ENCODE measurements at places on chromosomes 3 and 15.

- DNase-seq = no peak
These were observed 88.8 kb downstream of the IGSF11 start for GRCh38 chr3:118945834-118946233.

GRCh38 chr3:52245322-52246263 is at the start of gene PPM1M:
PPM1M (plus strand) TSS chr3:52245759; CDS start chr3:52245825, 66 bp downstream.
- DNase-seq = no peak

GRCh38 chr3:184549796-184550577 is 11.6 kb upstream of the EPHB3 start:
- DNase-seq = no peak

- no peak for DNase-seq
These were observed 51.3 kb downstream of the TPRG1 start for GRCh38 chr3:189222927-189223636.

DNA sequence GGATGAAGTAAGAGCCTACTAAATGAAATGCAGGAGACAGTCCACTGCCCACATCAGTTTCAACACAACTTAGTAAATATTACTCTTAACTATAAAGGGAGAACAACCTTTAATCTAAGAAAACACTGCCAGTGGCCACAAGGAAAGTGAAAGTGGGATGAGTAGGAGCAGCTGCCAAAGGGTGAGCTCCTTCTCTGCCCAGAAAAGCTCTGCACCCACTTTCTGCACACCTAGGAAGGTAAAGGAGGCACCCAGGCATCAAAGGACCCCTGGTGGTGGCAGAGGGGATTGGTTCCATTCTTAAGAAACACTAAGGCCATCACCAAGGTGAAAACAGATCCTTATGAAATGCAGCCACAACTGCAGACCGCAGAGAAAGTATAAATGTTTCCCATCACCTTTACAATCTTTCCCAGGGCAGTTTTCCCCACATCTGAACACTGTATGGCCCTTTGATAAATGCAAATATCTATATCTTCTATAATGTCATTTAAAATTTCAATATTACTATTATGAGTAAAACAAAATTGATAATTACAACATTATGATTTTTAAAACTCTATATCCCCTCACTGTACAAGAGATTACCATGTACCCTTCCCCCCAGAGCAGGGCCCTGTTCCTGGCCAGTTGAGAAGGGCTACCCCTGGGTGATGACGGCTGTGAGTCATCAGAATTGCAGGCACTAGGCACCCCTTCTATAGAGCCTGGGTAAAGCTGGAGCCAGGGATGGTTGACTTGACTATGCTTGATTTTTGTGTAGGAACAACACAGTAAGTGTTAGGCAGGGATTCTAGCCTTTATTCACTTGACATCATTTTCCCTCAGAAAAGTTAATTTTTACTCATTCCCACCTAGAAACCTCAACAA is 92.0 kb downstream of the SNRK start:
- DNase-seq = peak; percentile 65

GRCh38 chr3:32237670-32238452 is 619 bp upstream of the CMTM8 start:
- peak; percentile 39 for DNase-seq

DNA sequence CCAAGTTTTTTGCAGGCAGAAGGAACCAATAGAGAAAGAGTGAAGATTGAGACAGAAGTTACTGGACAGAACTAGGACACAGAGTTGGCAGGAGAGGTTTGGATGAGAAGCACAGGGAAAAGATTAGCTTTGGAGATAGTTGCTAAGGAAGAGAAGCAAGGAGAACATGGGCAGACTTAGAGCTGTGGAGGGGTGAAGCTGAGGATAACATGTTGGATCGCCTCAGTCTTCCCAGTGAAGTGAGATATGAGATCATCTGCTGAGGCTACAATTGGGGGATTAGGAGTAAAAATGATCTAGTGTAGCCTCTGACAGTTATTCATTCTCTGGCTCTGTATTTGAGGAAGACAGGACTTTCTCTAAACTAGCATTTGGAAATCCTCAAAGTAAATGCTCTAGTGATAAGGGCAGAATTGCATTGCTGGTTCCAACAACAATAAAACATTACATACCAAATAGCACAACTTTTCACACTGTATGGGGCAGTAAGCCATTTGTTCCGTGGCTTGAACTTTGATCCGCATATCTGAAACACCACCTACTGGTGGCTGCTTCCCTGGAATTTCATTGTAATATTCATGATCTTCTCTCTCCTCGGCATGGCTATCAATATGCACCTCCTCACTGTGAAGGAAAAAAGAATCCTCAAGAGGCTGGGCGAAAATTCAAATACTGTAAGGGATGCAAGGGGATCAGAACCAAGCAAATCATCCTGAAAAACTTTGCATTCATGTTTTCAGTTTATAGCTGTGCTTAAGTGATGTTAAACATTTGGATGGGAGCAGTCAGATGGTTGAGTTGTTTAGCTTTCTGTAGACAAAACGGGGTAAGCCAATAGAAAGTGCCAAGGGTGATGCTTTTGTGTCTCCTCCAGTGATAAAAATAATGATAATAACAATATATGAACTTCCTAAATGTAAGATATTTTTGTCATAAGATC is 22.2 kb upstream of the EID1 start:
- DNase-seq = no peak

- DNase-seq = no peak
These were observed 464.8 kb downstream of the EPHA3 start for GRCh38 chr3:89572261-89572660.

DNA sequence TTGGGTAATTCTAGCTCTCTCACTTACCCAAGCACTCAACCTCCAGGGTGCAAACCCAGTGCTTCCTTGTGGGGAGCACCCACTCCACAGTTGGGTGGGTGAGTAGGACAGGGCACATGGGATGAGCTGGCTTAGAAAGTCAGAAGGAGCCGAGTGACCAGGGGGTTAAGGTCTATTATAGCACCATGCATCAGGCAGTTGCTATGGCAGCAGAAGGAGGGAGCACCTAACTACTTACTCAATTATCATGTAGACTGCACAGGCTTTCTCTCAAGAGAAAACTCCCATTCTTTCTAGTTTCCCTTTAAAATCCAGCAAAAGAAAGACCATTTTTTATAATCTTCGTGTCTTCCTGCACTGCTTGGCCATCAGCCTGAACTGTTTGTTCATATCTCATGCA is 163.0 kb downstream of the OCA2 start:
- no peak for DNase-seq

DNA sequence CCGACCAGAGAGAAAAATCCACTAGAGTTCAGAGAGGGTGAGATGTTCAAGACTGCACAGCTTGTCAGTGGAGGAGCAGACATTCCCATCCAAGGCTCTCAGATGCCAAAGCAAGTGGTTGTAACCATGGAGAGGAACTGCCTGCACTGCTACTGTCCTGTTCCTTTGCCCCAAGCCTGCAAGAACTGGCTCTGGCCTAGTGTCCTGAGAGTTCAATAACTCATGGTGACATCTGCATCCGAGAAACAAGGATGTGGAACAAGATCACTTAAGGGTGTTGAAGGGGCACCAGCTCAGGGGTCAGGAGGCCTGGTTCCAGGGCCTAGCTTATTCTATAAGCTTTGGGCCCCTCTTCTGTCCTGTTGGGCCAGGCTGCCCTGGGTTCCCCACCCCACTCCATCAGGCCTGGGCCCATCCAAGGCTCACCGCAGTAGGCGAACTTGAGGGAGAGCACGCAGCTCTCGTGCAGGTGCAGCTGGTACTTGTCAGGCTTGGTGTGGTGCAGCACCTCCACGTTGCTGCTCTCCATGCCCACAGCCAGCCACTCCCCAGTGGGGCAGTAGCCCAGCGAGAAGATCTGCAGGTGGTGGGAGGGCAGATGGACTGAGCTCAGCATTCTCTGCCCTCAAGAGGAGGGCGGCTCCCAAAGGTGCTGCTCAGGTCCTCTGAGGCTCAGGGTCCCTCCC is 45.6 kb downstream of the TLE3 start:
- DNase-seq = no peak

DNA sequence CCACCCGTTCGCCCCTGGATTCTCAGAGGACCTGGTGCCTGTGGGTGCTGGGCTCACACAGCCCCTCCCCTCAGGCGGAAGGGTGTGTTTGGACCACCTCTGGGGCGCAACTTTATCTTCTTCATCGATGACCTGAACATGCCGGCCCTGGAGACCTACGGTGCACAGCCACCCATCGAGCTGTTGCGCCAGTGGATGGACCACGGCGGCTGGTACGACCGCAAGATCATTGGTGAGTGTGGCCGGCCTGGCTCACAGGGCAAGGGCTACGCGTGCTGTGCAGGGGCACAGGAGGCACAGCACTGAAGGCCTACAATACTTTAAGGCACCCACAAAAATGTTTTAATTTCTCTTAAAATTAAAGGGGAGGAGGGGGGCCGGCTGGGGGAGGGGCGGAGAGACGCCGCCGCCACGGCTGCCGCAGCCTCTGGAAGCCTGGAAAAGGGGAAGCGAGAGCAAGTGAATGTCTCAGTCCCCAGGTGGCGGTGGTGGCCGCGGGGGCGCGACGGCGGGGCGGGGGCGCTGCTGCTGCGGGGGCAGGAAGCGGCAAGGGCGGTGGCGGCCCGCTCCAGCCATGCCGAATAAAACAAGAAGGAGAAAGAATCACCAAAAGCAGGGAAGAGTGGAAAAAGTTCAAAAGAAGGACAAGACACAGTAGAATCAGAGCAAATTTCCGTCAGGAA is 56.8 kb downstream of the DNAH1 start:
- DNase-seq = peak; percentile 12

DNA sequence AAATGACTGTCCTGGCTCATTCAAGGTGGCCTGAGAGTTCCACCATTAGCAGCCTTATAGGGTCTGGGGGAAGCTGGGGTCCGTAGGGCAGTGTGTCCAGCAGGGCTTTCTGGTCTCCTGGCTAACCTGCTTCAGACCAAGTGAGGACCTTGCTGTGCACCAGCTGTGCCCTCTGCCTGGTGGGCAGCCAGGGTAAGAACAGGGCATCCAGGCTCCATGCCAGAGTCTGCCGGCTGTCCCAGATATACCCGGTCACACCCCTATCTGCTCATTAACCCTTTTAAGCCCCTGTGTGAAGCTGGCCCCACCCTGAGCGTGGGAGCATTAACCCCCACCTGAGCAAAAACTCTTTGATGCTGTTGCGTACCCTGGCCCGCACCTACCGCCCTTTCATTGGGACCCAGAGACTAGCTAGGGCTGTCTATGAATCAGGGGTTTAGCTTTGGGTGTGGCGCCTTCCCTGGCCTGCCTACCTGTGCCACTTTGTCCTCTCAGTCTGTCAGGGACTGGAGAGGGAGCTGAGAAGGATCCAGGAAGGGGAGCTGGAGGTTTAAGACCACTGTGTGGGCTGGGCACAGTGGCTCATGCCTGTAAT is 17.6 kb downstream of the SEMA3F start:
- DNase-seq = no peak

GRCh38 chr3:196740481-196741248 is 1.0 kb downstream of the PAK2 start:
- peak; percentile 12 for DNase-seq

DNA sequence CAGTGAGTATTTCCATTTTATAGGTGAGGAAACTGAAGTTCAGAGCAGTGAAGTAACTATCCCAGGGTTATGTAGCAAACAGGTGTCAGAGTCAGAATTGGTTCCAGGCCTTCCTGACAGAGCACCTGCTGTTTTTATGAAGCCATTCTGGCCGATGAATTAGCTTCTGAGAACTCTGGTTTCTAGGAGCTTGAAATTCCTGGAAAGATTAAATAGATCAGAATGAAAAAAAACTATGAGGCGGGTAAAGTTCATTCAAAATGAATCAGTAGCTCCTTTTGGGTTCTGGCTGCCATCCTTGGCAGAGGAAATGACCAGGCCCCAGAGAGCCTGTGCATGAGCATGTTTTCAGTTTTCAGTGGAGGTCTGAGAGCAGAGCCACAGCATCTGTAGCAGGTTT is 59.3 kb upstream of the CFAP161 start:
- no peak for DNase-seq

- DNase-seq = no peak
These were observed 28.3 kb downstream of the IGF2BP2 start for GRCh38 chr3:185796431-185797107.

GRCh38 chr3:127844326-127844942 is 22.1 kb upstream of the MGLL start:
- DNase-seq = no peak

GRCh38 chr3:13104511-13104910 is 31.3 kb upstream of the IQSEC1 start:
- DNase-seq = no peak

DNA sequence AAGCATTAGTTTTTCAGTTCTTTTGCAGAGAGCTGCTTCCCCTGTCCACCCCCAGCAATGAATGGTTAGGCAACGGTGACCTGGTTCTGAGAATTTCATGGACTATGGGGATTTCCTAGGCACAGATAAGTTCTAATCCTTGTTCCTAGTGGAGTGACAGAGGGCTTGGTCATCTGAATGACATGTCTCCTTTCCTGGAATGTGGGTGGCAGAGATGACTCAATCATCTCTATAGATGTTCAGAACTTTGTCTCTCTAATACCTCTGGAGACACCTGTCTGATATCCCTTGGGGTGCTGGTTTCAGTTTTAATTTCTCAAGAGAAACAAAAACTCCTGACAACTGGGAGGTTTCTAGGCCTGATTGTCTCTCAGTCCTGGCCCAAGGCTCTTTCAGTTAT is 10.4 kb downstream of the PLA2G4E start:
- no peak for DNase-seq

DNA sequence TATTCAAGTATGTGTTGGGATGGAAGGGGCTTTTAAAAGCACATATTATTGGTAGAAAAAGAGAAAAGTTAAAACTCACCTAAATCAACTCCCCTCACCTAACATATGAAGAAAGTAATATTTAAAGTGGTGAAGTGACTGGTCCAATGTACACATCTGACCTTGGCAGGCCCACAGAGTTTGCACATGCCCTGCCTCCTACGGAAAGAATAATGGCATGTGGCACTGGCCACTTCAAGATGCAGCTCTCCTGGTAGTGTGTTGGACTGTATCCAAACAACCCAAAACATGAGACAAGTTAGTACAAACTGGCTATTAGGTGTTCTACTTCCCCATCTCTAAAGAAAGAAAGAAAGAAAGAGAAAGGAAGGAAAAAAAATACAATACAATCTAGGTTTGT is 117.1 kb downstream of the MECOM start:
- DNase-seq = no peak

- DNase-seq = no peak
These were observed 881.0 kb downstream of the OTOL1 start for GRCh38 chr3:162377608-162378007.

- DNase-seq = no peak
These were observed 869.5 kb downstream of the SI start for GRCh38 chr3:164208821-164209220.

DNA sequence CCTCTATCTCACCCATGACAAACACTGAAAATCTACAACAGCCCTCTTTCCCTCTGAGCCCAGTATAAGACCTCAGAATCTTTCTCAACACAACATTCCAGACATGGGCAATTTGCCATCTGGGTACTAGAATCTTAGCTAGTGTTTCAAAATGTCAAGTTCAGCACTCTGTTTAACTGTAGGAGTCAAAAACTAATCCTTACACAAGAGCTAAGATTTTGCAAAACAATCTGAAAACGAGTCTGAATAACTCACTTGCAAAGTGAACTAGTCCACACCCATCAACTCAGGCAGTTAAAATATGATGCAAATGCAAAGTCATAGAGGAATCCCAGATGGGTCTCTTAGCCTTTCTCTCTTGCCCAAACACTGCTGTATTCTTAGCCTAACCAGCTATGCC is 67.8 kb downstream of the GPR176 start:
- DNase-seq = no peak

GRCh38 chr3:152335273-152335672 is 66.5 kb downstream of the MBNL1 start:
- no peak for DNase-seq
